Muscle of leg (tissue), 16 donors: ENCODE measurements at places on chromosomes 13 and 19.

- DNase-seq, result peak; percentile 59
These were observed 1.2 kb downstream of the KPNA3 start for GRCh38 chr13:49791315-49791710.

GRCh38 chr13:46866150-46866549 lies 30.7 kb downstream of the HTR2A start:
- peak; percentile 40 for DNase-seq

- DNase-seq, result no peak
These were observed 783.4 kb upstream of the ARGLU1 start for GRCh38 chr13:107351305-107351704.

GRCh38 chr13:96200810-96201209 lies 110.9 kb downstream of the HS6ST3 start:
- DNase-seq, result no peak

- no peak for DNase-seq
These were observed 9.1 kb downstream of the ZNF841 start for GRCh38 chr19:52086481-52086880.

- DNase-seq, result no peak
These were observed 47.1 kb upstream of the MRI1 start for GRCh38 chr19:13717194-13717643.

DNA sequence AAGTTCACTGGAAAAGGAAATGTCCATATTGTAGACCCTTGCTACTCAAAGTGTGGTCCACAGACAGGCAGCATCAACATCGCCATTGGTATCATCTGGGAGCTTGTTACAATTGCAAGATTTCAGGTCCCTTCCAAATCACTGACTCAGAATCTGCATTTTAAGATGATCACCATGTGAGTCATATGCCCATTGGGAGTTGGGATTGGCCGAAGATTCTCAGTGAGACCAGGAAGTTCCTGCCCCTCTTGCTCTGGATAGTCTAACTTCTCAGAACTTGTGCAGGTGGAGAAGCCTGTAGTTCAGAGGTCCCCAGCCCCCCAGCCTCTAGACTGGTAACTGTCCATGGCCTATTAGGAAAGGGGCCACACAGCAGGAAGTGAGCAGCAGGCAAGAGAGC lies 48.9 kb upstream of the URAD start:
- no peak for DNase-seq

- DNase-seq, result no peak
These were observed 29.2 kb upstream of the CCNP start for GRCh38 chr19:40255619-40256166.

DNA sequence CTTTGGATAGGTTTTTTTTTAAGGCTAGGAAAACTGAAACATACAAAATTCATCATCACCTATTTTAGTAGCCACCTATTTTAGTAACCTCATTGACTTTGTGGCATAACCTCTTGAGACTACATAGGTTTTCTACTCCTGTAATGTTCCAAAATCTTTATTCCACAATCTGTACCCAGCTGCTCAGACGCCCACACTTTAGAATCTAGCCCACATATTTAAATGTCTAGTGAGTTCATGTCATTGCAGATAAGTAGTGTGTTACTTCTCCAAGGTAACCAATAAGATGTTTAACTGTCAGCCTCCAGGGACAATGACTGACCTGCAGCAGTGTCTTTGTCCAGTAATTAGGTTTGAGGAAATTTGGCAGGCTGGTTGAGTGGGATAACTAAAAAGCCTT lies 330.2 kb downstream of the MZT1 start:
- DNase-seq, result no peak

- DNase-seq, result no peak
These were observed 17.7 kb upstream of the WASF3 start for GRCh38 chr13:26539738-26540292.

DNA sequence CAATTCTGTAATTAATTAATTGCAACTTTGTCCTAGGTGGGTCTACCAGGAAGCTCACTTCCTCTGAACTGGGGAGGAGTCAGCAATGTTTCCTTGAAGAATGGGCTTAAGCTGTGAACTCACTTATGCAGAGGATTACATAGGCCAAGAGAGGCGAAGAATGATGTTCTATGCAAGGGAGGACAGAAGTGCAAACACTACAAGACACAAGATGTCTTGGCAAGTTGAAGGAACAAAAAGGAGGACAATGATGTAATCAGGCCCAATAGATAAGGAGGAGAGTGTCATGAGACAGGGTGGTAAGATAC lies 275.9 kb downstream of the LHFPL6 start:
- no peak for DNase-seq

DNA sequence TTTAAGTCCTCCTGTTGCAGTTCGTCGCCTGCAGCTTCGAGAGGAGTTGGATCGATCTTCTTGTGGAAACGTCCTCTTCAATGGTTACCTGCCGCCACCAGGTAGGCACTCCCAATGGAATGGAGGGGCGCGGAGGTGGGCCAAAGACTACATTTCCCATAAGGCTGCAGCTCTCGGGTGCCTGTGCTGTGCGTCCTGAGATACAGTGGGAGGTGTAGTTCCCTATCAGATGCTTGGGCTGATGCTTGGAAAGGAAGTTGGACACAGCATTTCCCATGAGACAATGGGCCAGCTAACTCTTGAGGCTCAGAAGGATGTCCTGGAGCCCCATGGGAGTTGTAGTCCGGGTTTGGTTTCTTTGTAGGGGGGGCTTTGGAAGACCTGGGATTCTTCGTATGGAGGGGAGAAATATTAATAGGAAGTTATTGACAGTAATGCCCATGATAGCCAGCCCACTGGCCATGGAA lies 1.8 kb downstream of the SHKBP1 start:
- peak; percentile 57 for DNase-seq

- peak; percentile 88 for DNase-seq
These were observed 1634.2 kb downstream of the PCDH9 start for GRCh38 chr13:65595916-65596315.

GRCh38 chr13:99987154-99988019 lies 5.8 kb downstream of the ZIC2 start:
- DNase-seq, result no peak

DNA sequence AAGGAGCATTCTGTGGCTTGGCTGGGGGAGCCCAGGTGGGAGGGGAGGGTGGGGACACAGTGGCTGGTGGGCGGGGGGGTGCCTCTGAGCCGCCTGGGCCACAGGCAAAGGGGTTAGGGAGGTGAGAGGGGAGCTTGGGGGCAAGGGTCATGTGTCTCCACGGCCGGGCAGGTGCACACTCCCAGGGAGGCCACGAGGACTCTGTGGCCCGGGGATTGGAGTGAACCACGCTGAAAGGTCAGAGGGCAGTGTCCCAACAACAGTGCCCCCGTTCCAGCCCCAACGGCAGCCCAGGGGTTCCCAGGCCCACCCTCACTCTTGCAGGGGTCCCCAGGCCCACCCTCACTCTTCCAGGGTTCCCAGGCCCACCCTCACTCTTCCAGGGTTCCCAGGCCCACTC lies 9.6 kb downstream of the C2CD4C start:
- no peak for DNase-seq

- DNase-seq, result no peak
These were observed 25.5 kb upstream of the FXYD3 start for GRCh38 chr19:35090160-35090505.

DNA sequence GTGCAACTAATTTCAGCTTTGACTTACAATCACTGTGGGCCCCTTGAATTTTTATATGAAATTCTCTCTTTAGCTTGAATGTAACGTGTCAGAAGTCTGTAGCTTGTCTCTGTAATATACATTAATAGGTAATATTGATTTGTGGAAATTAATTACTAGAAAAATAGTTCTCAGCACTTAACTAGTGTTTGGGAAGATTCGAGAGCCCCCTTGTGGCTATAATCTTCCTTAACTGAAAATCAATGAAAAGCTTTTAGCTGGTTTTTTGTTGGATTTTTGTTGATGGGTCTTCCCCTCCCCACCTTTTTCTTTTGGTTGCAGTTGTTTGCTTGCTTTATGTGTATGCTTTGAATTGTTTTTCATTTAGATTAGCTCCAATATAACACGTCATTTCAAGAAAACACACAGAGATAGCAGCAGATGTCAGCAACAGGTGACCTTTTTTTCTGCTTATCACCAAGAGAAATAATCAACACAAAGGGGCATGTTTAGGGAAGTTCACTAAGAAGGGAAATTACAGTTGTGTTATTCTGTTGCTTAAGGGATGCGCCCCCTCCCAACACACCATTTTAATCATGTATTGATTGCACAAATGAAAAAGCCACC lies 176.8 kb downstream of the OXGR1 start:
- DNase-seq, result no peak

DNA sequence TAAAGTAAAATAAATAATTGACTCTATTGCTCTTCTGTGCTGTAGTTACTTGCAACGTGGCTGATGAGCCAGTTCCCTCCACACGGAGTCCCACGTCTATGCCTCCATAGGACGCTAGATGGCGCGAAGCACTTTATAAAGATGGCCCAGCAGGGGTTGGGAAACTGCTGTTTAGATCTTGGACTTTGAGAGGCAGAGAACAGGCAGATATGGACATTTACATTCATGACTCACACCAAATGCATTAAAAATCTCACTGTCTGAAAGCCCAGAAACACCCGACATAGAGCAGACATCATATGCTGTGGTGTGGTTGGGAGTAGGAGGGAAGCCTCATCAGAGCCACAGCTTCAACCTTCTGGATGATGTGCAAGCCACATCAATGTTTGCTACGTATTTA lies 643.1 kb upstream of the ARGLU1 start:
- DNase-seq, result peak; percentile 96

- DNase-seq, result no peak
These were observed 131.5 kb upstream of the GJB6 start for GRCh38 chr13:20363603-20364002.

DNA sequence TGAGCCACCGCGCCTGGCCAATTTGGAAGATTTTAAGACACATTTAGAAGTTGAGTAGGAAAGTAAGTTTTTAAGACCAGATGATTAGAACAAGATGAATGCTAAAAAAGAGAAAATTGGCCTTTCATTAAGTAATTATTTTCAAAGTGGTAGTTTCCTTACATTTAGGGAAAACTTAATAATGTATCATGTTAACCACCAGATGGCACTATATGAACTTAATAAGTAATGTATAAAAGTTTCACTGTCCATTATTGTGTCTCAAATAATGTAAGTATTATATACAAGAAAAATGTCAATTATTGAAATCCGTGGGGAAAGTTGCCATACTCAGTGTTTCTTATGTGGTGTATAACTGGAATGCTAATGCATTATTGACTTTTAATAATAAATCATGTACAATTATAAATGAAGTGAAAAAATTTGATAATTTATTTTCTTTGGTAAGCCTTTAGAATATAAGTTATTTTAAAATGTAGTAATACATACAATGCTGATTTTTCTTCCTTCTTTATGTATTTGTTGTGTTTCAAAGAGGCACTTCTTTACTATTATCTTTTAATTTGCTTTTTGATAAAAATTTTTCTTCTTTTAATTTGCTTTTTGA lies 29.2 kb downstream of the COG6 start:
- peak; percentile 65 for DNase-seq

DNA sequence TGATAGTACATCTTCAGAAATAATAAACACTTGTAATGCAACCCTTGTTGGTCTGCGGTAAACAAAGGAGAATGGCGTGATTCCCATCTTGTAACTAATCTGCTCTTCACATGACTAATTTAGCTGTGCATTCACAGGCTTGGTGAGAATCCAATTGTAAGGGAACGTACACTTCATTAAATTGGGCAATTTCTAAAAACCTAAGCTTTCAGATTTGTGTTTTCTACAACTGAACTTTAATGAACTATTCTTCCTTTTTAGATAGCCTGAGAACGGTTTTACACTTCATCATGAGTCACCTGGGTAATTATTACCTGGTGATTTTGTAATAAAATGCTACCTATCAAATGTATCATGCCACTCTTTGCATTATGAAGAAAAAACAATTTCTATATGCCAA lies 306.9 kb downstream of the KLF5 start:
- DNase-seq, result no peak

GRCh38 chr13:67469623-67470022 lies 239.5 kb upstream of the PCDH9 start:
- no peak for DNase-seq

- DNase-seq, result no peak
These were observed 32.2 kb downstream of the EXOC3L2 start for GRCh38 chr19:45213031-45213430.

DNA sequence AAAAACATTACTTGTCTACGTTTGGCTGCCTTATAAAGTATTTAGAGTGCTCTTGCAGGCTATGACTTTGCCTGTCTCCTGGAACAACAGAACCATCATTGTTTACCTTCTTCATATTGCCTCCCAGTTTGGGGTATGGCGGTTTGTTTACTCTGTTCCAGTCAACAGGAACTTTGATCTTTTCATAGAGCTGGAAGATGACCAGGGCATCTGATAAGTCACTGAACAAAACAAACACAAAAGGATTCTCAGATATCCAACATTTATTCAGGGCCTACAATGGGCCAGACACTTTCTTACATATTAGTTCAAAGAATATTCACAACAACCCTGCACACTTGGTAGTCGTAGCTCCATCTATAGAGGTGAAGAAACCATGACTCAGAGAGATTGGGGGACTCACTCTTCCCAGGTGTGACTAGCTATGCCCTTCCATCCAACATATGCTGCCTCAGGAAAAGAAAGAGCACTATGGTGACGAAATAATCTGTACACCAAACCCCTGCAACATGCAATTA lies 38.4 kb upstream of the CPB2 start:
- no peak for DNase-seq

DNA sequence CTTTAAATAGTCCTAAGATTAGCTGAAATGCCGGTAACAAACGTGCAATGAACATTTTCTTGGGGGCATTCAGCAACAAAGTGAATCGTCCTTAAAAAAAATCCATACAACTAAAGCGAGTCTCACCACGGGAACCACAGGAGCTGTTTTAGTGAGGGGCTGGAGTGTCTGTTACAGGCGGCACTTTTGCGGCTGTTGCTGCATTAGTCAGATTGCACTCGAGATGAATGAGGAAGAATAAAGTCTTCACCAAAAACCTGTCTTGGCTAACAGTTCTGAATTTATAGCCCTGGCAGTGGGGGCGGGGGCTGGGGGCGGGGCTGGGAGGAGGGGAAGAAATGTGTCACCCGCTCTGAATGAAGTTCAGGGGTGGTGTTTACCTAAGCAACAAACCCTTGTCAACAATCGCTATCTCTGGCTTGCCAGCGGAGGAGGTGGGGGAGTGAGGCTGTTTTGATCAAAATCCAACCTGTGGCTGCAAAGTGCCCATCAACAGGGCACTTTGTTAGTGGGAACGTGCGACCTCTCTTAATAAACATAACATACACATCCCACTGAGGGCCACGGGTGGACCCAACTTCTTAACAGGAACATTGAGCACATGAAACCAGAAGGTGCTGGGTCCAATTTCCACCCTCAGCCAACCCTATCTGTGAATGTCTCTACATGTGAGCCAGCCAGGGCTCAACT lies 44.5 kb downstream of the RFX2 start:
- peak; percentile 69 for DNase-seq

- DNase-seq, result peak; percentile 99
These were observed 9.3 kb downstream of the EPHX3 start for GRCh38 chr19:15222738-15223648.

GRCh38 chr13:79812070-79812850 lies 331.3 kb downstream of the NDFIP2 start:
- DNase-seq, result no peak
